Keratinocyte (primary cell): ENCODE measurements at places on chromosomes 5 and 9. TPM values are rescaled to one million over a fixed set of nuclear protein-coding genes. Genes with fewer than 3 reads are reported as not detected.

The GRXCR2 gene
- 0.03 to 0.05 TPM in 2 of 3 replicates, not detected in the other for polyA plus RNA-seq

The C5orf15 gene
- 62.7 to 86.9 TPM (median 72.0 TPM) in 3 replicates for polyA plus RNA-seq

The IL9 gene
- polyA plus RNA-seq: not detected in 3 replicates

The FGF1 gene
- polyA plus RNA-seq: 1.0 to 2.4 TPM (median 1.8 TPM) in 3 replicates

The DENND4C gene
- 16.5 to 26.0 TPM (median 25.6 TPM) in 3 replicates for polyA plus RNA-seq

The DHX29 gene
- 7.9 to 18.8 TPM (median 9.3 TPM) in 3 replicates for polyA plus RNA-seq

The CDC20B gene
- 0.03 TPM in 1 of 3 replicates, not detected in the others for polyA plus RNA-seq

The EDIL3 gene
- 0.08 to 0.63 TPM (median 0.34 TPM) in 3 replicates for polyA plus RNA-seq

The RAPGEF1 gene
- polyA plus RNA-seq: 18.5 to 30.1 TPM (median 19.2 TPM) in 3 replicates

The NTNG2 gene
- polyA plus RNA-seq: 0.05 to 0.17 TPM (median 0.06 TPM) in 3 replicates

The ZNF484 gene
- 2.7 to 4.0 TPM (median 2.9 TPM) in 3 replicates for polyA plus RNA-seq
